Mucosa of gallbladder (tissue), 1 donor: ENCODE measurements at places on chromosomes 12 and 14. TPM values are rescaled to one million over a fixed set of nuclear protein-coding genes. Genes with fewer than 3 reads are reported as not detected.

DNA sequence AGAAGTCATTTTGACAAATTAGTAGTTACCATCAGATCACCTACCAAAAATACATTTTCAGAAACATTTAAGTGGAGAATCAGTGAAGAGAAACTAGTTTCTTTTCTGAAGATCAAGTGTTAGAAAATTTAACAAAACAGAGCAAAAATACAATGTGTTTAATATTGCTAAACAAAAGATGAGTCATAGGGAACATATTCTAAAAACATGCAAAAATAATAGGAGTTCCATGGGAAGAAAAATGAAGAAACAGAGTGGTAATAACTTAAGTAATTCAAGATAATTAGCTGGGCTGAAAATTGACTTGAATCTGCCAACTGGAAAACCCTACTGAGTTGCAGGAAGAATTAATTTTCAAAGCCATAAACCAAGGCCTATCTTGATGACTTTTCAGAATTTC lies 111.5 kb upstream of the KITLG start:
- no peak for DNase-seq

- peak; percentile 88 for DNase-seq
Measured at GRCh38 chr14:39266525-39266870, 32.8 kb downstream of the MIA2 start.

The MEG3 gene
- 132 TPM for total RNA-seq

- DNase-seq, result no peak
Measured at GRCh38 chr12:80374615-80375014, 69.4 kb upstream of the PTPRQ start.
